ENCODE measurements at places on chromosomes 2 and 18.

DNA sequence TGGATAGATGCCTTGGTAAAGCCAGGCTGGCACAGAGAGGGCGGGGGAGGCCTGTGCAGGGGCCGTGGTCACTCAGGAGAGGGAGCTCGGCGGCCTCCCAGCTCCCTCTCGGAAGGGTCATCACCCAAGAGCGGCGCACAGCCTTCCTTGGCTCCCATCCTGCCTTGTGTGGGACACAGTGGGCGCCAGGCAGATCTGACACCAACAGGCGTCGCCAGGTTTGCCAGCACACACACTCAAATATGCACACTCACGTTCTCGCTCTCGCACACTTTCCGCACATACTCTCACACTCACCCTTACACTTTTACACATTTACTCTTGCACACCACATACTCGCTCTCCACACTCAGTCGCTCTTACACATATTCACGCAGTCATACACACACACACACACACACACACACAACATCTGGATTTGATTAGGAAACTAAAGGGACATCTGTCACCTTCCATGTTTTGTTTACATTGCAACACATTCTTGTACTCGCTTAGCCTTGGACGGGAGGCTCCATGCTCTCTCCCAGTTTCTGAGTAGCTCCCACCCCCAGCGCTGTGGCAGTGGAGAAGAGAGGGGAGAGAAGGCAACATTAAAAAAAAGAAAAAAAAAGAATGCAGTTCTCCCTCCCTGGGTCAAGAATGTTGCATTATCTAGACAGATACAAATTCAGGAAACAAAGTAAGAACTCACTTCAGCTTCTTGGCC is 10.5 kb downstream of the CHMP1B start:
- no peak for DNase-seq

GRCh38 chr18:51514128-51514527 is 316.6 kb upstream of the MEX3C start:
- DNase-seq, result no peak

GRCh38 chr2:99819766-99820165 is 322.6 kb downstream of the AFF3 start:
- DNase-seq, result no peak

GRCh38 chr2:188022389-188022788 is 269.3 kb upstream of the GULP1 start:
- no peak for DNase-seq

GRCh38 chr2:204885747-204886146 is 340.5 kb downstream of the PARD3B start:
- DNase-seq, result no peak

GRCh38 chr18:44098551-44099098 is 582.1 kb upstream of the SETBP1 start:
- no peak for DNase-seq

DNA sequence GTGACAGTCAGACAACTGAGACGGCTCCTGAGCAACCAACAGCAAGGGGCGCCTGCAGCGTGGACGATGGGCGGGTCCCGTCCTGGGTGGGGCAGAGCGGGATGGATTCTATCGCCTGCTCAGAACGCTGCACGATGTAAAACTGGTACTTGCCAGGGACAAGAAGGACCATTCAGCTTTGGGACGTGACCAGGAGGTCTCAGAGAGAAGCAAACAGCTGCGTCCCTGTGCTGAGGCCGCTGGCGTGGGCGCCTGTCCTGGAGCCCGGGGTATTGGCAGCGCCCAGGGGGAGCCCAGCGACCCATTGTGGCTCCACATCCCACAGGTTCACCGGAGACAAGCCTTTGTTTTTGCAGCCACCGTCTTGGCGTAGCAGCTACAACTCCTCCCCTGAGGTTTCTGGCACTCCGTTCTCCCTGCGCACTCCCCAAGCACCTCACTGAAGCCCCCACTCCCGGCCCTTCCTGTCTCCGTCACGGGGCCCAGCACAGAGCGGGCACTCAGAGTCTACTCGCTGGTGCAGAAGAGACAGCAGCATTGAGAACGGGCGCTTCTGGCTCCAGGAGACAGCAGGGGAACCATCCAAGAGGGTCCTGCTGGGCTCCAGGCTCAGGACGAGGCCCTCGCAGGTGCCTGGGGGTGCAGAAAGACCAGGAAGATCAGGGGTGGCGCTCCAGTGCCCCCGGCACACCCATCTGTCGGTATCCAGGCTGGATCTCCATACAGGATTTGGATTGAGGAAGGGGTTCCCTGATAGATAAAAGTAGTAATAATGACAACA is 22.1 kb upstream of the KCNG2 start:
- no peak for DNase-seq

DNA sequence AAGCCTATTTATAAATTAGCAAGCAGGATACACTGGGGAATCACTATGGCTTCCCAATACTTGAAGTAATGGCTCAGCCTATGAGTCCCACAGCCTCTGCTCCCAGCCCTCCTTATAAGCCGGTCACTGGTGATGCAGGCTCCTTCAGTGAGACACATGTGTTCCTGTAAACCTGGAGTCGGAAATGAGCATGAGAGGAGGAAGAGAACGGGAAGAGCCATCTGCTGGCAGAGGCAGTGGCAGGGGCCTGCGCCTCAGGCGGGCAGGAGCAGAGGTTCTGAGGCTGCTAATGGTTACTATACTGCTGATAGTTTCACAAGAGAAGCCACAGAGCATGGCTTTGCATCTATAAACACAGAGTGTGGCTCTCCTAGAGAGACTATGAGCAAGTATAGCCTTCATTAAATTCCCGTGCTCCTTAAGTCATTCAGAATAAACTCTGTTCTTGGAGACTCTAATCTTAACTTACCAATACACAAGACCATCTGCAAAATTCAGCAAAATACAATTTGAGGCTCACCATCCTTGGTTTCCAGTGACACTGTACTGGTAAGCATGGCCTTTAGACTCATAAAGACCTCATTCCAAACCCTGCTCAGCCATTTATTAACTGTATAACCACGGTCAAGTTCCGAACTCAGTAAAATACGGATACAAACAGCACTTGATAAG is 63.3 kb downstream of the FBXO15 start:
- no peak for DNase-seq

DNA sequence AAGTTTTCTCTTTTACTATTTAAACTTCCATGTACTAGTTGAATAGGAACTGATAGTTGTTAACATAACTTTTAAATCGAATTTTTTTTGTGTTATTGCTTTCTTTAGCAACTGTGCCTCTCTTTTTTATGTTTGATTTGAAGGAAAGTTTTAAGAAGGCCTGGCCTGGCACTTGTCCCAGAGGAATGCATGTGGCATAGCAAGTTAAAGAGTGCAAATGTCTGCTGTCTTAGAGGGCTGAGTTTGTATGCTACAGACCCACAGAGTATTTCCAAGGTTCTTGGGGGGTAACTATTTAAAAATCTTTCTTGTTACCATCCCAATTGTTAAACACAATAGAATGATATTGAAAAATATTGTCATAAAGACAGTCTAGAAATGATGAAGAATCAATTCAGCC is 47.0 kb downstream of the MTCL1 start:
- no peak for DNase-seq

DNA sequence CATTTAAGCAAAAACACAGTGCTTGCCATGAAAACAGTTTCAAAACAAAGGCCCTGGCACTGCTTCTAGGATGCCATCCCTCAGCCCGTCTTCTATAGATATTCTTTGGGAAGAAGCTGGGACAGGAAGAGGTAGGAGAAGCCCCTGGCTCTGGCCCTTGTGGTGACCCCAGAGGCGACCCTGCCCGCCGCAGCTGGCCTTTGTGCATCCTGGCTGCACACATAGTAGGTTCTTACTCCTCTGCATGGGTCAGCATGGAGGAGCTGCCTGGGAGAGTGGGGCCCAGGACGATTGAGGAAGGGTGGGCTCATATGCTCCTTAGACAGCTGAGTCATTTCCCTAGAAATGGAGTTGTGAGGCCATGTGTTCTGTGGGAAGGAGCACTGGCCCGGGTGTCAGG is 44.4 kb upstream of the OTOF start:
- no peak for DNase-seq

DNA sequence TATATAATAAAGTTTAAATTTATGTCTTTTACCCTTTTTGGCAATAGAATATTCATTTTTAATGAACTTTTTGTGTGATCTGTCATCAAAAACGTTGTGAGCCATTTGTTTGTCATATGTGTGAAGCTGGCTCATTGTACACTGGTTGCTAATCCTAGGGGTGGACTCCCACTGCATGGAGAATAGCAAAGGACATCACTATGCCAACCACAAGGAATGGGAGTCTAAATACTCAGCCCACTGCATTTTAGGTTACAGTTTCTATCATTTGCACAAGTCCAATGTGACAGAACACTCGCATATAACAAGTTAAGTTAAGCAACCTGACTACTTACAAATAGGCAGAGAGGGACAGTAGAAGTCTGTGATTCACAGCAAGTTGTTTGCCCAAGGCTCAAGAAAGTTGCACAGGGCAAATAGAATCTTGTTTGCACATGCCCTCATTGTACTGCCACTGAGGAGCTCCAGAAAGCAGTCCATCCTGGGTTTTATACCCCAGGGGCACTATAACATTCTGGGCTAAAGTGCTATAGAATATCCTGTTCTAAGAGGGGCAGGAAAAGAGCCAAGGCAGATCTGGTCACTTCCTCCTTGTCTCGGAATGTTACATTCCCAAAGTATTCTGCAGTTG is 545.9 kb upstream of the GCFC2 start:
- DNase-seq, result no peak

GRCh38 chr2:162824304-162824703 is 14.3 kb downstream of the KCNH7 start:
- DNase-seq, result no peak

DNA sequence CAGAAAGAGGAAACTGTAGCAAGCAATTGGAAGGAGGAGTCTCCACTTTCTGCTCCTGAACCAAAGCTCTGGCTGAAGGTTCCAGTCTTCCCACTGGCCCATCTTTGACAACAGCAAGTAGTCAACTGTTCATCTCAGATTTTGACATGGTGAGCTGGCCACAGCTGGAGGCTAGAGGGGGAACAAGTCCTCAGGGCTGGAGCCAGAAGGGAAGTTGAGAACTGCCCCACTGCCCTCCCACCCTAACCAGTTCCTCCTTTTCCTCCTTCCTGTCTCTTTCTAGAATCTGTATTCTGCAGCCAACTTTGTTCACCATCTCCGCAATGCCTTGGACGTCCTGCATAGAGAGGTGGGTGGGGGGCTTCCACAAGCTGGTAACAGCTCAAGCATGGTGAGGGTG is 105.8 kb downstream of the PLB1 start:
- DNase-seq, result no peak

DNA sequence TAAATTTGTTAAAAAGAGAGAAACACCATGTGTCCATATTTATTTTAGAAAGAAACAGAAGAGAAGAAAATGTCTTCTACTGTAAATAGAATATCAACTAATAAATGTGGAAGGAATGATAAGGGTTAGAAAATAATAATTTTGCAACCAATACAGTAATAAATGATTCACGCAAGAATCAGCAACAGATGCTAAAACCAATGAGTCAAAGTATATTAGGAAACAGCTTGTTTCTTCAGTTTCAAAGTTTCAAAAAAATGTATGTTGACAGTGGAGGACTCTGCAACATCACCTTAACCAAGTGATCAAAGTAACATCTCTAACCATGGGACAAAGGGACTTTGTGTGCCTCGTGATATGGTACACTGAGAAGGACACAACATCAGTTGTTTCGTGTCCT is 147.0 kb downstream of the TWIST2 start:
- DNase-seq, result no peak

DNA sequence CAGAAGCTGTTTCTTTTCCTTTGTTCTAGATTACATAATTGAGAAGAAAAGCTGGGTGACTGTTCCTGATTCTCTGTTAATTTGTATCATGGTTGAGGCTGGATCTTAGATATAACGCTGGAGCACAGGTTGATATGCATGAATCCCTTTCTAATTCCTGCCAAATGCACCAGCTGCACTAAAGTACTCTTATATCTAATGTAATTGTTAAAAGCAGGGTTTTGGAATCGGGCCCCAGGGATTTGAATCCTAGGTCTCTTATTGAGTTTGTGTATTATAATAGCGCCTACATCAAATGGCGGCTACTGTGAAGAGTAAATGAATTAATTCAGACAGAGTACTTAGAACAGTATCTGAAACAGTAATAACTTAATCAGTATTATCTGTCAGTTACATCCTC is 80.4 kb downstream of the MC4R start:
- no peak for DNase-seq

- DNase-seq, result no peak
Observed at GRCh38 chr18:32297579-32298170, 107.8 kb downstream of the MEP1B start.

GRCh38 chr2:105334211-105334610 is 3.1 kb upstream of the C2orf49 start:
- no peak for DNase-seq

GRCh38 chr2:237752761-237753165 is 45.8 kb upstream of the RBM44 start:
- no peak for DNase-seq

DNA sequence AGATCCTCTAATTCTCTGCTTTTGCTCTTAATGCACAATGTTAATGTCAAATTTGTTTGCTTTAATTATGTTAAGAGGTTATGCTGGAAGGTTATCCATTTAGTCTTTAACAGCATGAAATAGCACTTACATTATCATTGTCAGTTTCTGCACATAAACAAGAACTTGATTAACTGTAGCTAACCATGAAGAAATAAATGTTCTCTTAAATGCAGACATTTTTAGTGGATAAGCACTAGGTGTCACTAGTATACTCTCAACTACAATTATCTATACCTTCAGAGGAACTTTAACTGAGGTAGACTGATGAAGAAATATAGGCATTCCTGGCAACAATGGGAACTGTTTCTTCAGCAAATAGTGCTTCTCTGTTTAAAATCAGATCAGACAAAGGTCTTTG is 178.8 kb upstream of the CHST9 start:
- no peak for DNase-seq

GRCh38 chr2:136235546-136235945 is 117.6 kb upstream of the CXCR4 start:
- no peak for DNase-seq

DNA sequence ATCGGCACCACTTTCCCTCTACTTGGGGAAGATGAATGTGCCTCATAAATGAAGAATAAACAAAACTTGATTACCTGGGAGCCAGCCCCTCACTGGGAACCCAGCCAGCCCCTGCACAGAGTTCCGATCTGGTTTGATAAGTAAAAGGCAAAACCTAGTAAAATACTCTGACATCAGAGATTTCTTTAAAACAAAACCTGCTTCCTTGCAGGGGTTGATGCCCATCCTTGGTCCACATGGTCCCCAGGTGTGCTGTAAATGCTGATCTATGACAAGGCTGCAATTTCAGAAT is 218.8 kb upstream of the APCDD1 start:
- no peak for DNase-seq

GRCh38 chr2:1945819-1946218 is 201.5 kb upstream of the PXDN start:
- no peak for DNase-seq

GRCh38 chr2:268323-268722 is 3.6 kb downstream of the ACP1 start:
- DNase-seq, result no peak

- DNase-seq, result no peak
Observed at GRCh38 chr18:58087928-58088690, 44.1 kb downstream of the NEDD4L start.

DNA sequence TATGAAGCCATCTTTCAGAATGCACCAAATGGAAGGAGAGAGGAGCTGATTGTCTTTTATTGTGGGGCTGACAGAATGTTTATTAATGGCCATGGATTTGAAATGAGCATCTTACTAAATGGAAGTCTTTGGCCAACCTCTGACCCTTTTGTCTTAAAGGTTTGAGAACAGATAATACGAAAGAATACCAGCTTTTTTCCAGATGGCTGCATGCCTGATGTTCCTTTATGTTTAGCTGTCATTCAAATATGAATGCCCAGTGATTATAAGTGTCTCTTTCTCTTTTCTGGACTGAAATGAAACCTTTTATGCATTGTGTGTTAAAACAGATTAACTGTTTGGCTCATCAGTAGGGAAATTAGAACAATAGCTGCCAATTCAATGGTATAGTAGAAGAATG is 46.0 kb downstream of the PARD3B start:
- no peak for DNase-seq

All from cortex of kidney (tissue), 1 donor.